Upper lobe of left lung (tissue), 6 donors: ENCODE measurements at places on chromosomes 12 and 14. TPM values are rescaled to one million over a fixed set of nuclear protein-coding genes. Genes with fewer than 3 reads are reported as not detected.
A peak's percentile ranks its signal among the peaks of the same experiment; 100 is the strongest.

Gene TESPA1
- 2.7 TPM for total RNA-seq

Gene KRT6C
- not detected for total RNA-seq

Gene NYNRIN
- 5.5 TPM for total RNA-seq

Gene NELL2
- 3.8 TPM for total RNA-seq

Gene TAS2R30
- 11.5 TPM for total RNA-seq

Gene TSPAN9
- total RNA-seq, result 33.3 TPM

Gene R3HDM2
- 53.7 TPM for total RNA-seq

Gene ENDOU
- 2.1 TPM for total RNA-seq

- DNase-seq, result no peak
These were observed 28.4 kb downstream of the STK38L start for GRCh38 chr12:27272373-27273028.

- DNase-seq, result no peak
These were observed 150.4 kb downstream of the PHETA1 start for GRCh38 chr12:111218499-111218898.

DNA sequence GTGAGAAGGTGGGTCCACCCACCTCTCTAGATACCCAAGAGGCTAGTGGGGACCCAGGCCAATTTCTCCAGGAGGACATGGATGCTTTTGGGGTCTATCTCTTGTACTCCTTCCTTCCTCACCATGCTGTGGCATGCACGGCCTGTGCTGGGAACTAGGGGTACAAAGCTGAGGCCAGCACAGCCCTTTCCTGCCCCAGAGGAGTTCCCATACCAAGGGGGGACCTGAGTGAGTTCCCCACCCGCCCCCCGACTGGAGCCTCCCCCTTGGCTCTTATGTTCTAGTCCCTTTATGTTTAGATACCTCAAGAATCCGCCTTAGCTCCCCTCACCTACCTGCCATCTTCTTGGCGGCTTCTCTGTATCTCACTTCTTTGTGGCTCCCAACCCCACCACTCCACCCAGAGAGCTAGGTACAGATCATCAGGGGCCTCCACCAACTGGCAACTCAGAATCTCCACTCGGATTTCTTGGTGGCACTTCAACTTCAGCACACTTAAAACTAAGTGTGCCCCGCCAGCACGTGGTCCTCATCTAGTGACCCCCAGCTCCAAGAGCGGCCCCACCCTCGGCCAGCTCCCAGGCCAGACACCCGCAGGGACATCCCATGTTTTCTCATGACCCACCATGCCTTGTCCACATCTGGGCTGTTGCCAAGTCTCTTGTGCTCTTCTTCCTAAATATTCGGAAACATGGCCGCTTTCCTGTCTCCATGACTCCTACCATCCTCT, 115.2 kb upstream of the RTL1 start:
- DNase-seq, result peak; percentile 6

DNA sequence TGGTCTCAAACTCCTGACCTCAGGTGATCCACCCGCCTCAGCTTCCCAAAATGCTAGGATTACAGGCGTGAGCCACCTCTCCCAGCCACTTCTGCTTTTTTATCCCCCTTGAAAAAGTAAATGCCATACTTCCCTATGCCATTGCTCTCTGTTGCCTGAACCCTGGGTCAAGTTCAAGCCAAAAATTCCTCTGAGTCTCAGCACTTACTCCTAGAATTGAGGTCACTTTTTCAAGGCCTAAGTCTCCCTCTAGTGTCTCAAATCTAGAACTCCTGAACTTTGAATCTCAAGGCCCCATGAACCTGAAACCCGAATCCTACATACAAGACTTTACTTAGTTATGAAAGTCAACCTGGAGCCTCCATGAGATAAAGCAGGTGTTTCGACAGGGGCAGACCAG, 1.4 kb upstream of the APOBEC1 start:
- DNase-seq, result no peak

DNA sequence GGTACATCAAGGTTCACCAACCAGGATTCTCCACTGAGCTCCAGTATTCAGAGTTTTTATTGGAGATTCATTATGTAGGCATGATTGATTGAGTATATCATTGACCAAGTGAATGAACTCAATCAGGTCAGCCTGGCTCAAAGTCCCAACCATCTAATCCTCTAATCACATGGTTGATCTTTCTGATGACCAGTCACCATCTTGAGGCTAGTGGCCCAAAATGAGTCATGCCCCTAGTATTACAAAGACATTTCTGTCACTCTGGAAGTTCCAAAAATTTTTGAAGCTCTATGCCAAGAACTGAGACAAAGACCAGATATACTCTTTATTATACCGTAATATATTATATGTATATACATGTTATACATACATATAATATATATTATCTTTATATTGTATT, 75.9 kb upstream of the ATF7IP start:
- DNase-seq, result no peak

- no peak for DNase-seq
These were observed 12.6 kb upstream of the FAIM2 start for GRCh38 chr12:49916129-49916919.

- no peak for DNase-seq
These were observed 20.7 kb downstream of the ASCL1 start for GRCh38 chr12:102977945-102978706.

- DNase-seq, result no peak
These were observed 1.1 kb downstream of the AQP2 start for GRCh38 chr12:49951411-49952240.

DNA sequence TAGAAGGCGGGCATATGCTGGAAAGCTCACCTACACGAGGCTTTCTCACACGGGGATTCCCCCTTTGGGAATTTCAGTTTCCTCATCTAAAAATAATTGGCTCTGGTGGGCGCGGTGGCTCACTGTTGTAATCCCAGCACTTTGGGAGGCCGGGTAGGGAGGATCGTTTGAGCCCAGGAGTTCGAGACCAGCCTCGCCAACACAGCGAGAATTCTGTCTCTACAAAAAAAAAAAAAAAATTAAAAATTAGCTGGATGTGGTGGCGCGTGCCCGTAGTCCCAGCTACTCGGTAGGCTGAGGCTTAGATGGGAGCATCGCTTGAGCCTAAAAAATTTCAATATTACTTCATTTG, 400 bp upstream of the NDUFA12 start:
- DNase-seq, result no peak

- DNase-seq, result no peak
These were observed 89.5 kb downstream of the PTPRO start for GRCh38 chr12:15411842-15412241.

DNA sequence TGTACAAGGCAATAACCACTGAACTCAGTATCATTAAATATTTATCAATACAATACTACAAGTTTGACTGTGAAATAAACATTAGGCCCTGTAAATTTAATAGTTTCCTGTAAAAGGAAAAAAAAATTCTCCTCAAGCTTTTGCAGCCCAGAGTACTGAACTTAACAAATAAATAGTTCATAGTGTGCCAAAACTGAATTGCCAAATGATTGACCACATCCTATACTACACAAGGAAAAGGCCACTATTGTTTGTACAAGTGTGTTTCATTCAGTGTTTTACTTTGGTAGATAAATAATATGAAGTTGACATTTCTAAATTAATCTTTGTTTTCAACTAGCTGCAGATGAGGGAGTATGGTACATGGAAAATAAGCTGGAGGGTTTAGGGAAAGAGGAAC, 379.6 kb downstream of the FLRT2 start:
- no peak for DNase-seq

GRCh38 chr12:58323676-58324075, 382.3 kb downstream of the ATP23 start:
- DNase-seq, result no peak

- DNase-seq, result peak; percentile 64
These were observed 217.4 kb downstream of the SLC41A2 start for GRCh38 chr12:104740668-104741067.

DNA sequence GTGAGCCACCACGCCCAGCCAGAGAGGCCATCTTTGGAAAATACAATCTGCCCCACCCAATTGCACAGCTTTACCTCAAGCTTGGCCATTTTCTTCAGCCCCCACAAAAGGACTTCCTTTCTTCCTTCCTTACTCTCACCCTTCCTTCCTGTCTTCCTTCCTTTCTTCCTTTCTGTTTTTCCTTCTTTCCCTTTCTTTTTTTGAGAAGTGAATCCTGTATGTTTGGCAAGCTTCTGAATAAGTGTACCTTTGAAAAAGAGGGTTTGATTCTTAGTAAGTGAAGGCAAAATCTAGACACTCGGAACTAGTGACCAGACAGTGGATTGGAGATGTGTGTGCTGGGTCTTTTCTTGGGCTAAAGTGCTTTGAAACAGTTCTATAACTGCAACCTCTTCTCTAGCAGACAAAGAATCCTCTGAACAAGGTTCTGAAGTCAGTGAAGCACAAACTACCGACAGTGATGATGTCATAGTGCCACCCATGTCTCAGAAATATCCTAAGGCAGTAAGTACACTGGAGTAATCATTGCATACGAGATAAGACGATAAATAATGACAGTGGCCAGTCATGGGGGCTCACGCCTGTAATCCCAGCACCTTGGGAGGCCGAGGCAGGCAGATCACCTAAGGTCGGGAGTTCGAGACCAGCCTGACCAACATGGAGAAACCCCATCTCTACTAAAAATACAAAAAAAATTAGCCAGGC, 49.5 kb downstream of the SUPT16H start:
- DNase-seq, result no peak

DNA sequence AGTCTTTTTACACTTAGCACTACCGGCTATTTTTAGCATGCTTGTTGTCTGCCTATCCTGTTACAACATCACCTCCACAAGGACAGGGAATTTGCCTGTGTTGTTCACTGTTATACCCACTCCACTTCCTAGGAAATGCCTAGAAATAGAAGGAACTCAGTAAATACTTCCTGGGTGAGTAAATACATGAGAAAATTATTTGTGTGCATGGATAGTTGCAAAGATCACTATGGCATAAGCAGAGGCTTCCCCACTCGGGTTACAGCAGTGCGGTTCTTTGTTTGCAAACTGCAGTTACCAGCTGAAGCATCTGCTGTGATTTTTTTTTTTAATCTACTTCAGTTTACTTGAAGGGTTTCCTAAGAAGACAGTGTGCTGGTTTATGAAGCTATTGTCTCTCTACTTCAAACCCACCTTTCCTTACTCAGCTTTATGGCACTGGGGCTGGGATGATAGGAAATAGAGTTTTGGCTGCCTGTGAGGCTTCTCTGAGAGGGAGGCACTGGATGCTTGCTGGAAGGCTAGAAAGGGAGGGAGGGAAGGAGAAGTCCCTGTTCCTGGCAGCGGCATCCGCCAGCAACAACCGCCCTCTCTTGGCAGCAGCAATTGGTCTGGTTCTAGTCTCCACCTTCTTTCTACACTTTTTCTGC, 29.0 kb downstream of the PDE6H start:
- peak; percentile 2 for DNase-seq

GRCh38 chr14:24067133-24068082, 4.0 kb upstream of the CPNE6 start:
- no peak for DNase-seq

DNA sequence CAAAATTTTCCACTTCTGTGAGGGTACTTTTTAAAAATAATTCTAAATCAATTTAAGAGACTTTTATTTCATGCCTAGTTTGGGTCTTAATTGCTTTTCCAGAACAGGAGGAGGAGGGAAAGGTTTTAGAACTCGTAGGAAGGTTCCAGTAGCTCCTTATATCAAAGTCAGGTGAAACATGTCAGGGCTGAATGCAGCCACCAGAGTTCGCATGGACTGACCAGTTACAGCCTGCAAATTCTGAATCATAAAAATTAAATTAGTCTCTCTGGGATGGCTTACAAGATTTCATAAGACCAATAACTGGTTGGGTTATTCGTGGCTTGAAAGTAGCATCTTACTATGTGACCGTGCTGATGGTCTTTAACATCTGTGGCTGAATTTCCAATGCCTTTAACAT, 397 bp downstream of the BDKRB1 start:
- DNase-seq, result no peak

GRCh38 chr12:76236640-76237039, 111.6 kb downstream of the BBS10 start:
- no peak for DNase-seq

GRCh38 chr12:32895688-32896431, 717 bp downstream of the PKP2 start:
- peak; percentile 52 for DNase-seq
